Foreskin melanocyte (primary cell): ENCODE measurements at places on chromosomes 1 and 21.

DNA sequence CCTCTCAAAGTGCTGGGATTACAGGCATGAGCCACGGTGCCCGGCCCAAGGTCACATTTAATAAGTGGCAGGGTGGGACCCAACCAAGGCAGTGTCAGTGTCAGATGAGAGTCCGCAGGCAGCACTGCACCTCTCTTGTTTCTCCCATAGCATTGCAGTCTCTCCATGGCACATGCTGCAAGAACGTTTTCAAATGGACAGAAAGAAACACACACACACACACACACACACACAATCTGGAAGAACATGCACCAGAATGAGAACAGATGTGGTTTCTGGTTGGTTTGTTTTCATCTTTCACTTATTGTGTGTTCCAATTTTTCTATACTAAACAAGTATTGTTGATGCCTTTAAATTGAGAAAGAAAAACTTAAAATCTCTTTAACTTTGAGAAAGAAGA, 126.5 kb downstream of the SYF2 start:
- no peak for DNase-seq

GRCh38 chr1:204107892-204108291, 35.0 kb downstream of the SOX13 start:
- DNase-seq = no peak

GRCh38 chr1:201737352-201738060, 91.5 kb upstream of the IPO9 start:
- no peak for DNase-seq

GRCh38 chr1:66500301-66500700, 33.7 kb upstream of the SGIP1 start:
- DNase-seq = no peak

- DNase-seq = no peak
Measured at GRCh38 chr1:231108516-231109302, 53.1 kb upstream of the TRIM67 start.

DNA sequence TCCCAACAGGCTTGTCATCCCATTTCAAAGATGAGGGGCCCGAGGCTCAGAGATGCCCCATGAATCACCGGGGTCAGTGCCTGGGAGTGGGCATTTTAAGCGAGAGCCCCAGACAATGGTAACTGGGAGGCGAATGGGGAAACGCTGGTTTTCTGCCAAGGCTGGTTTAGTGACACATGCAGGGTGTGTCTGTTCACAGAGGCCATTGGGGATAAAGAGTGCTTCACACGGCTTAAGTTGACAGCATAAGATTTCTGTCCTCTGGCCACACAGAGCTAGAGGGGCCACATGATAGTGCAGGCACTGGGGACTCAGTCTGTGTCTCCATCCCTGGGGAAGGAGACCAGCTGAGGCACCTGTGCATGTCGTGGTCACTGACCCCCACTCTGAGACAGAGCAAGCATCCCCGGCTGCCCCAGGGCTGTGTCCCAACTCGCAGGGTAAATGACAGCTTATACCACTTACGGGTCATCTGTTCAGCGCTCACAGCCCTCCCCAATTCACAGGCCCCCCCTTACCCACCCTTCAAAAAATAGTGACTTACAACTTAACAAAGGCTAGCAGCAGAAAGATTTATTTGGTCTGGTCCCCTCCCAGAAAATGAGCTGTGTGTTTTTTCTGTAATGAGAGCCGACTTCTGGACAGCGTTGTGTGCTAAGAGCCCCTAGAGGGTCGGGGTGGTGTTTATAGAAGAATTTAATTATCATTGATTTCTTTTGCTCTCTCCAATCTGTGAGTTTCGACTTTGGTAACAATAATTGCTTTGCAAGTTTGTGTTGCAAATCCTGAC, 34.9 kb upstream of the ARHGEF16 start:
- no peak for DNase-seq

DNA sequence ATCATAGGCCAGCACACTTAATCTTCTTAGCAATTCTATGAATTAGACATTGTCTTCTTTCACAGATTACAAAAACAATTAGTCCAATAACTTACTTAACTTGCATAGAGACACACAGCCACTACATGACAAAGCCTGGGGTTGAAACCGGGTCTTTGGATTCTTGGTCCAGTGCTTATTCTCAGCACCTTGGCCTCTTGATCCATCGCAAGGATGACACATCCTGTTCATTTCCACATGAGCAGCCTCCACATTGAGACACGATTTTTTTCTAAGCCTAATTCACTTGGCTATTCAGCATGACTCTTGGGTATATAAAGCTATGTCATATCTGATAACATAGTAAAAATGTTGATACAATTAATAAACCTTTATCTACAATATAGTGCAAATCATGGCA, 221.0 kb upstream of the FOXD3 start:
- no peak for DNase-seq

DNA sequence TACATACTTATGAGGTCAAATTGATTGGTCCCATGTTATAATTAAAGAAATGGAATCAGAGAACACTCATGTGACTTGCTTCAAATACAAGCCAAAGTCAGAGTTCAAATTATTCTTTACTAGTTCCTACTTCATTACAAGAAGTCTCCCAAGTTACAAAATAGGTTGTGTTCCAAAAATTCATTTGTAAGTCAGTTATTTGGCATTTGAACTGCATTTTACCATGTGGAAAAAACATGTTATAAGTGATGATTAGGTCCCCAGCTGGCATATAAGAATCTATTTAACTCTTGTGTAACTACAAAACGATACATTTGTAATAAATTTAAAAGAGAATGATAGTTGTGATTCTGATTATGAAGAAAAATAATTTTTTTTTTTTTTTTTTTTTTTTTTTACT, 124.1 kb downstream of the DISP1 start:
- DNase-seq = no peak

DNA sequence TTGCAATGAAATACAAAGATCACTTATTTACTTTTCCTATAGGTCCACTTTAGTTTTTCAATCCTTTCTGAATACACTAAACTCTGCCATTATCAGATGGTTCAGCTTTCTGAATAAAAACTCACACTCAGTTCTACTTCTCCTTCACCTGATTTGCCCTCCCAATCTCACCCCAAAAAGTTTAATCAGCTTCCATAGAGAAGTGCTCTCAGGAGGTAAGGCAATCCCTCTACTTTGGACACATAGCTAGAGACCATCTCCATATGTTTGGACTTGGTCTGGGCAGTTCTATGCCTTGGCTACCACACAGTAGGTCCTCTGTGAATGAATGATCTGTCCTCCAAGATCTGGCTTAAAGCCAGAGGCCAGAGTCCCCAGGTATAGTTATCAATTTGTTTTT, 40.9 kb downstream of the PTPN14 start:
- DNase-seq = no peak

DNA sequence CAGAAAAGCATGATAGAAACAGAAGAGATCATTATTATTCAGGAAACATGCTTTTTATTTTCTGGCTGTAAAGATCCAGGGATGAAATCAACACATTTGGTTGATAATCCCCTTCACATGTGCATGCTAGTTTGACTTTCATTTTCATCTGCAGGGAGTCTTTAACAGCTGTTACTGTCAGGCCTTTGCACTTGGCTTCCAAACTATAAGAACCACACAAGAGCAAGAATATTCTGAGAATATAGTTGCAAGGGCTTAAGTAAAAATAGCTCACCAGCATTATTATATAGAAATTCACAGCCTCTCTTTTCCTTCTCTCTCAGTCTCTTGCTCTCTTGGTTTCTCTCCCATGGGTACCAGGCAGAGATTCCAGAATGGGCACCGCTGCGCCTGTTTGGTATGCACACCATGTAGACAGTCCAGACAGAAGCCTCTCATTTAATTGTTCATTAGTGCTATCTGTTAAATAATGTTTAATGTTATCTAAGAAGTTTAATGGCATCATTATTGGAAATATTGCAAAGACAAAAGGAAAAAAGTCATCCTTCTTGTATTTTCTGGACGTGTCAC, 622.3 kb upstream of the PLXNA2 start:
- no peak for DNase-seq

- DNase-seq = no peak
Measured at GRCh38 chr21:34517491-34518245, 5.7 kb upstream of the KCNE1 start.

- peak; percentile 85 for DNase-seq
Measured at GRCh38 chr1:207248544-207249198, 72.8 kb upstream of the CD55 start.

- no peak for DNase-seq
Measured at GRCh38 chr1:87560137-87560536, 231.5 kb downstream of the LMO4 start.

DNA sequence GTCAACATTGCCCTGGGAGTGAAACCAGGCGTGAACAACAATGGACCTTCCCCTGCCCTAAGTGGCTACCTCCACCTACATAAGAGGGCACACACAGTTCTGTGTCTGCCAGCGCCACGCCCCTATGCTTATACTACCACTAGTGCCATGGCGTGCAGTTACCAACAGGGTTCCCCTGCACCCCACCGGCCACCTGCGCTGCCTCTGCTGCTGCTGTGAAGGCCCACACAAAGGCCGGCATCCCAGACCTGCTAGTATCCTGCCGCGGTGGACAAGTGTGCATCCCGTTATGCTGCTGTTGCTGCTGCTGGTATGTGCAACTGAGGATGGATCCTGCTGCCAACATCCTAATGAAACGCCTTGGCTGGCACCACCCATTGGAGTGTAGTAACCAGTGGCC, 75.7 kb downstream of the INTS7 start:
- no peak for DNase-seq

GRCh38 chr1:226952118-226952441, 12.0 kb downstream of the COQ8A start:
- no peak for DNase-seq

DNA sequence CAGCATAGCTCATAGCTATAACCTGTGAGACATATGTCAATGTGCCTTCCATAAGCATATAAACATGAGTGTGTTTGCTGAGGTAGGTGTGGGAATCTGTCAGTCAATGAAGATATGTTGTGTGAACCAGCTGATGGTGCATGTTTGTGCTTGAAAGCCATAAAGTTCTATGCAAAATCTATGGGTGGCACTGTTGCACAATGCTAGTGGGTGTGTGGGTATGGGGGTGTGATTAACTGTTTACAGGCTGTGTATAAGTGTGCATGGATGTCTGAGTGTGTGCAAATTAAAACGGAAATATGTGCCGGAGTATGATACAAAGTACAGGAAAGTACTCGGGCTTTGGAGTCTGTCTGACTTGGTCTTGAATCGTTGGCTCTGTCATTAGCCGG, 1.0 kb upstream of the ATP2B4 start:
- peak; percentile 69 for DNase-seq

DNA sequence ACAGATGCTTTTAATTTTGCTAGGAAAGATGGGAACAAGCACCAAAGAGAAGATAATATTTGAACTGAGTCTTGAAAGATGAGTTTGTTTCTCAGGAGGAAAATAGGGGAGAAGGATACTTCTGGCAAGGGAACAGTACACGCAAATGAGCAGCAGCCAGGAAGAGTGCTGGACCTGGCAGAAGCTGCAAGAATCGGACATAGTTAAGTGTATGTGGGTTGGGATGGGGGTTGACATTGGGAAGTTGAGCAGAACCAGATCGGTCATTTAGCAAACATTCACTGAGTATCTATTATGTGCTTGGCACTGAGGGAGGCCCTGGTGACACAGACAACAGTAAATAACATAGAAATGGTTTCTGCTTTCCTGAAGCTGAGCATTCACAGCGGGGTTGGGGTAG, 198.8 kb downstream of the PLPP3 start:
- DNase-seq = no peak

- no peak for DNase-seq
Measured at GRCh38 chr1:41670217-41670957, 185.9 kb upstream of the EDN2 start.

DNA sequence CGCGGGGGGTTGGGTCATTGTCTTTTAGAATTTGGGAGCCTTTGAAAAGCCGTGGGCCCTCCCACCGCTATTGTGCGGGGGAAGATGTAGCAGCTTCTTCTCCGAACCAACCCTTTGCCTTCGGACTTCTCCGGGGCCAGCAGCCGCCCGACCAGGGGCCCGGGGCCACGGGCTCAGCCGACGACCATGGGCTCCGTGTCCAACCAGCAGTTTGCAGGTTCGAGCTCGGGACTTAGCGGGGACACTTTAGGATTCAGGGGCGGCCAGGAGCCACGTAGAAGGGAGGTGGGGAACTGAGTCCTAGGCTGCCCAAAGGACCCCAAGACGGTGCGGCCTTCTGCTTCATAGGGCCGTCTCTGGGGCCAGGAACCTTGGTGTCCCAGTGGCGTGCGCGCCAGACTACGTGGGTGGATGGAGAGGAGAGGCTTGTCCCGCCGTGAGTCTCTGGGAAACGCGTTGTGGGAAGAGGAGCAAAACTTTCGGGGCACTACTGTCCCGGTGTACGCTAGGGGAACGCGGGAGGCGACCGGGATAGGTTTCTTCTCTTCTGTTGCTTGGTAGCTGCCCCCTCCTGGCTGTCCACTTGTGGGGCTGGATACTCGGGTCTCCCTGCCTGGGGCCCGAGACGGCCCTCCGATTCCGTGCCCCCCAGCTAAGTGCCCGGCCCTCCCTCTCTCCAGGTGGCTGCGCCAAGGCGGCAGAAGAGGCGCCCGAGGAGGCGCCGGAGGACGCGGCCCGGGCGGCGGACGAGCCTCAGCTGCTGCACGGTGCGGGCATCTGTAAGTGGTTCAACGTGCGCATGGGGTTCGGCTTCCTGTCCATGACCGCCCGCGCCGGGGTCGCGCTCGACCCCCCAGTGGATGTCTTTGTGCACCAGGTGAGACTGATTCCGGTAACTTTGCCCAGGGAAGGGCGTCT, at the start of gene LIN28A:
TSS of gene LIN28A (plus strand) at position 112 of the 918 bp plus-strand sequence. CDS start at position 187, 75 bp downstream.
- DNase-seq = no peak

- DNase-seq = no peak
Measured at GRCh38 chr1:111709986-111710385, 29.2 kb downstream of the INKA2 start.

DNA sequence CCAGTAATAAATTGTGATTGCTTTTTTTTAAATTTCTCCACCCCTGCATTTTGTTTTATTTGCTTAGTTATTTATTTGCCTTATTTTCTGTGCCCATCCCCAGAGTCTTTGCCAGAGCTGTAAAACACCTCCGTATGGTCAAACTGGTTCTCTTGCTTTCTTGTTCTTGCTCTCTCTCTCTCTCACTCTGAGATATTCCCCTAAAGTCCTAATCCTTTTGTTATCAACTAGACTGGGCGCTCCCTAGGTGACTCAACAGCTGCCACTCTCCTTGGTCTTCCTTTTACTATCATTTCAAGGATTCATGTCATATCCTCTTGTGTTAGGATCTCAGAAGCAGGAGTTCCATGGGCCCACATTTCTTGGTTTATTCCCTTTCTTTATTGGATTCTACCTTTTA, 160.0 kb downstream of the PRDM2 start:
- no peak for DNase-seq

DNA sequence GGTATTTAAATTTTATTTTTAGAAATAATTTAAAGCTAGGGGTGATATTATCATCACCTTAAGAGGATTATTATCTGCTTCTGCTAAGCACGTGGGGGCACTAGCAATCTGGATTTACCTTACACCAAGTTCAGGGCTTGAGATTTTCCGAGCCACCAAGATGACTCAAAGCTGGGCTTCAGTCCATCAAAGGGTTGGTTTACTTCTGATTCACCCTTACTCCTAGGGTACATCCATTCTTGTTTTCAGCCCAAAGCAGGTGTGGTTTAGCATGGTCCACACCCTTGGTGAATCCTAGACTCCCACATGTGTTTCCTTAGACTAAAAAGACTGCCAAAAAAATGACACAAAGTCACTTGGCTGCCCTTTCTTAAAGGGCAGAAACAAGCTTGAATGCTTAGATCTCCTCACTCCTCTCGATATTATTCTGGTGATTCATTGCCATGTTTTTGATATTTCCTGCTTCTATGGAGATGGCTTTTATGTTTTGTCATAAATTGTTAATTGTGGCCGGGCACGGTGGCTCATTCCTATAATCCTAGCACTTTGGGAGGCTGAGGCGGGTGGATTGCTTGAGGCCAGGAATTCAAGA, 9.8 kb upstream of the PRSS38 start:
- no peak for DNase-seq
